ENCODE measurements at places on chromosomes 5 and 9.

- DNase-seq = no peak
These were observed 33.7 kb downstream of the ABITRAM start for GRCh38 chr9:108967916-108968315.

DNA sequence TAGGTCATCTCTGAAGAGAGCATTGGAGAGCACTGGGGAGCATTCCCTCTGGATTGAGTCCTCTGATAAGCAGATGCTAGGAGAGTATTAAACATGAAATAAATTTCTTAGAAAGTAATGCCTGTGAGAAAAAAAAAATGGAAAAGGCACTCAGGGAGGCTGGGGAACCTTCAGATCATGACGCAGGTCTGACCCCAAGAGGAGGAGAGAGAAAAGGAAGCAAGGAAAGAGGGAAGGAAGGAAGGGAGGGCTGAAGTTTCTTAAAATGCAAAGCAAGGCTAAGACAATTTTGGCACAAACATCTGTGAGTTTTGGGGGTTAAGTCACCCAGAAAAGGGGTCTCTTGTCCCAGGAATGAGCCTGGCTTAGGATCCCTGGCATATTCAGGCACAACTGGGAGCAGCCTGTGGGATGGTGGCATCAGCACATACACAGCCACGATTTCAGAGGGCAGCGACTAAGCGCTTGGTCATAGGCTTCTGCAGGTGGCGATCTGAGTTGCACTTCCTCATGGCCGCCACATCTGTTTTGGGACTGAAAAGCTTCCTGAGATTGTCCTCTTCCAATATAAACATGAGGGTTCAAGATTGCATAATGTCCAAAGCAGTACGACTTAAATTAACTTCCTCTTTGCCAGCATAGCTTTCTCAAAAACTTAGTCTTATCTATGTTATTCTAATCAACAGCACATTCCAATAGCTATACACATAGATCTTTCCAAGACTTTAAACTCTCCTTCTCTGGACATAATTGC, 692.7 kb downstream of the DNAH5 start:
- DNase-seq = peak; percentile 4

- DNase-seq = no peak
These were observed 57.1 kb upstream of the FUBP3 start for GRCh38 chr9:130522233-130522808.

- no peak for DNase-seq
These were observed 12.7 kb upstream of the SLC36A1 start for GRCh38 chr5:151434570-151435237.

DNA sequence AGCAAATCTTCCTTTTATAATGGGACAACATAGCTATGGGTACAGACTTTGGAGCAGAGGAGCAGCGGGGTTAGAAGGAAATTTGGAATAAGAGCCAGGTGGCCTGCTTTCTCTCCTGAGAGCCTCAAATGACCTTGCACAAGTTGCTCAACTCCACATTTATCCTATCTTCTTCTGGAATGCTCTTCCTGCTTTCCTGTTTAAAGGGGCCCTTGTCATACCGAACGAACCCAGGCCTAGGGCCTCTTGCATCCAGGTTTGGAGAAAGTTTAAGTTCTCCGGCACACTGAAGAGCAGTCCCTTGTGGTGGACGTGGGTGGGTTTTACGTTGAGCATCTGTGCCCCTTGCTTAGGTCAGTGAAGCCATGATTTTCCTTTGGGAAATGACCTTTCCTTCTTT, 197.9 kb upstream of the NR3C1 start:
- DNase-seq = no peak

DNA sequence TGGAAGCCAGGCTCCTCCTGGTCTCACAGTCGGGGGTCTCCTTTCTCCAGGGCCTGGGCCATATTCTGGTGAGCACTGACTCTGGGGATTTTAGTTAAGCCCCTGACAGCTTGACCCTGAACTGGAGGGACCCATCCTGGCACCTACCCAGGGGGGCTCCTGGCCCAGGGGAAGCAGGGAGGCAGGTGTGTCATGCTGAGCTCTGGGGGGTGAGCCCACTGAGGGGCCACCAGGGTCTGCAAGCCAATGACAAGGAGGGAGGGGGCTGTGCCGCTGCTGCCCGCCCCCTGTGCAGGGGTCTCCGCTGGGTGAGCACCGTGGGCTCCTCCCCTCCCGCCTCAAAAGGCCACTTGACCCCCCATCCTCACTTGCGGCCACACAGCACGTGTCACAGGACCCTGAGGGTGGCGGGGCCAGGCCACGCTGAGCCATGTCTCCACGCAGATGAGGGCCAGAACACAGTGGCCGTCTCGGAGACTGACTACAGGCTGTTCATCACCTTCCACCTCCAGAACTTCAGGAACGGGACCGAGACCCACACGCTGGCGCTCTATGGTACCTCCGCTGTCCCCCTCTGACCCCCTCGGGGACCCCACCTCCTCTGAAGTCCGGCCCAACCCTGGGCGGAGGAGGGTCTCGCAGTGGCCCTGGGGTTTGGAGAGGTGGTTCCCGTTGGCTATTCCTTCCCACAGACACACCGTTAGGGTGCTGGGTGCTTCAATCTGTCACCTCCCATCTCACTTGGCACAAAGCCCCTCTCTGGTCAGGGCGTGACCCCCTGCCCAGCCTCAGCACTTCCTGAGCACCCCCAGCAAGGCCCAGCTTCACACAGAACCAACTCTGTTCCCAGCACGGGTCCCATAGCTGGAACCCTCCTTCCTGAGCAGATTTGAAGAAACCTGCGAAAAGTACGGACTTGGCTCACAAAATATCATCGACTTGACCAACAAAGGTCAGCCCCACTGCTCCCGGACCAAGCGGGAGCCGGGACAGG, 2.0 kb downstream of the LCN9 start:
- DNase-seq = no peak
